Dorsolateral prefrontal cortex (tissue), 122 donors: ENCODE measurements at places on chromosomes 1 and 21. TPM values are rescaled to one million over a fixed set of nuclear protein-coding genes. Genes with fewer than 3 reads are reported as not detected.

GRCh38 chr21:26593800-26594199 lies 20.7 kb upstream of the CYYR1 start:
- DNase-seq = no peak

- DNase-seq = no peak
Observed at GRCh38 chr1:2639203-2639602, 6.4 kb upstream of the MMEL1 start.

DNA sequence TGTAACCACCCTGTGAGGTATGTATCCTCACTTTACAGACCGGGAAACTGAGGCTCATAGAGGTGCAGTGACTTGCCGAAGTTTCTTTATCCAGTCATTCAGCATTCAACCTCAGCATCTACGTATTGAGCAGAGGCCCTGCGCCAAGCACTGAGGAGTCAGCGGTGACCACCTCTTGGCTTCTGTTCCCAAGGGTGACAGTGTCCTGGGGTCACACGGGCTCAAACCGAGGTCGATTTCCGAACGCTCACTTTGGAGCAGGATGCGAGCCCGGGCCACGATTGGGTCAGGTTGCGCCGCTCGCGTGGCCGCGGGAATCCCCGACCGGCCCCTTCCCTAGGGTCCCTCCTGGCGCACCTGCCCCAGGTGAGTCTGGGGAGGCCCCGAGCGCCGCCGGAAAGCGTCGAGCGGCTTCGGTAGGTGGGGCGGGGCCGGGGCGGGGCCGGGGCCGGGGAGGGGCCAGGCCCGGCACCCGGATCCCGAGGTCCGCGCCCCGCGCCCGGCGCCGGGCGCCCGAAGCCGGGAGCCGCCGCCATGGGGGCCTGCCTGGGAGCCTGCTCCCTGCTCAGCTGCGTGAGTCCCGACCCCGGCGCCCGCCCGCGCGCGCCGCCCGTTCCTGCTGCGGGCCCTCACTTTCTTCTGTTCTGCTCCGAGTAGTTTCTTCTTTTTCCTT lies at the start of gene SERINC2:
TSS of gene SERINC2 (plus strand) at position 482 of the 673 bp plus-strand sequence. CDS start at position 535, 53 bp downstream.
- DNase-seq = no peak

GRCh38 chr1:161739865-161740566 lies 9.6 kb upstream of the DUSP12 start:
- DNase-seq = no peak

DNA sequence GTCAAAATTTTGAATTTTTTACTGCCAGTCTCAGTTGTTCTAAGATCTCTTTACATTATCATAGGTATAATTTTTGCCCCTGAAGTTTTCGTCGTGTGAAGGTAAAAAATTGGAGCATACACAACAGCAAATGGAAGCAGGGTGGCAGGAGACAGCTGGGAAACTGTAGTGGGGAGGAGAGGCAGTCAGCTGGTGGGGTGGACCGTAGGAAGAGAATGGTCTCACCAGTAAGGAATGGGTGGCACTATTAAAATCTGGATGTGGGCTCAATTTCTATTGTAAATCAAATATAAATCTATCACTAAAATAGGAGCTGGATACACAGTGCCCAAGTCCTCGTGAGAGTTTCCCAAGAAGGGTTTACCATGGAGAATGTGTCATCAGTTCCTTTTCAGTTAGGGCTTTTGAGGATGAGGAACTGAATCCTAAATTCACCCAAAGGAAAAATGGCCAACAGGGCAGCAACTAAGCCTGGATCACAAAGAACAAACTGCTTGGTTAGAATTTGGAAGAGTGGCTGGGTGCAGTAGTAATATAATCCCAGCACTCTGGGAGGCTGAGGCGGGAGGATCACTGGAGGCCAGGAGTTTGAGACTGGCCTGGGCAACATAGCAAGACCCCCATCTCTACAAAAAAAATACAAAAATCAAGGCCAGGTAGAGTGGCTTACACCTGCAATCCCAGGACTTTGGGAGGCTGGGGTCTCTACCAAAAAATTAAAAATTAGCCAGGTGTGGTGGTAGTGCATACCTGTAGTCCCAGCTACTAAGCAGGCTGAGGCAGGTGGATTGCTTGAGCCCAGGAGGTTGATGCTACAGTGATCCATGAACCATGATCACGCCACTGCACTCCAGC lies 10.5 kb upstream of the IRF2BP2 start:
- no peak for DNase-seq

GRCh38 chr1:110594456-110595352 lies 11.5 kb downstream of the KCNA2 start:
- DNase-seq = peak; percentile 65

DNA sequence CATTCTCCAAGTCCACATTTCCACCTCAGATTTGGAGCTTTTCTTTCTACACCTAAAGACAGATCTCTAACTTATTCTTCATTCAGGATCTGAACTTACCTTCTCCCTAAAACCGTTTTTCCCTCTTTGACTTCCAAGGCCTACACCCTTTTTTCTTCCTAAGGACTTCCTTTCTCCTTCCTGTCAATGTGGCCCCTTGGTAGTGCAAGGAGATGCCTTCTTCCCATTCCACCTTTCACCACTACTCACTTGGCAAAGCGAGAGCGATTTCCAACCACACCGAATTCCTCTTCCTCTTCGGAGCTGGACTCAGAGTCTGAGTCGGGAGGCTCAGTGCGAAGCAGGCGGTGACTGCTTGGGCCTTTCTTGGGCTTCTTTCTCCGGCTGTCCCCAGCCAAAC lies 1.3 kb downstream of the EFCAB14 start:
- DNase-seq = no peak

GRCh38 chr1:118913818-118914217 lies 74.3 kb downstream of the TBX15 start:
- no peak for DNase-seq

- DNase-seq = no peak
Observed at GRCh38 chr1:35386959-35387358, 118.5 kb downstream of the ZMYM4 start.

DNA sequence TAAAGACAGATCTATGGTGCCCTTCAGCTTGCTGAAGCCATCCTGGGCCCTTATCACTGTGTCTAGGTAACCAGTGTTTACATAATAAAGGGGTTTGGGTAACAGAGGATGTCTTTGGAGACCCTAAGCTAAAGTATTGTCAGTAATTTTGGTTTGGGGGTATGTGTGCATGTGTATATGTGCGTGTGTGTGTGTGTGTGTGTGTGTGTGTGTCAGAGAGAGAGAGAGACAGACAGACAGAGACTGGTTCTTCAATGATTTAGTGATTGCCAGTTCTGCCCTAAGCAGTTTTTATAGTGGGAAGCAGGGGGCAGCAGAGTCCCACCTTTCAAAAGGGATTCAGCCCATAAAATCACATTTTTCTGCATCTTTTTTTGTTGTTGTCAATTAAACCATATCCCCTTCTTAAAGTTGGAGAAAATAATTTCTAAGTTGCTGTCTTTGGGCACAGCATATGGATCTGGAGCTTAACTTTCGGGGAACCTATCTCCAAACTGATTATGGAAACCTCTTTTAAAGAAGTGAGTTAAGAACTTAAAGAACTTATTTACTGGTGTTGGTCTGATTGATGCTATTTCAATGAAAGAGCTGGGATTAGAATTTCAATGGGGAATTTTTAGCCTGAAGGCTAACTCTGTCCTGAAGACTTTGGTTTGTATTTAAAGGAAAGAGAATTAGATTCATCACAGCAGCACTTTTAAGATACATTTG lies 51.1 kb downstream of the ZNF326 start:
- no peak for DNase-seq

DNA sequence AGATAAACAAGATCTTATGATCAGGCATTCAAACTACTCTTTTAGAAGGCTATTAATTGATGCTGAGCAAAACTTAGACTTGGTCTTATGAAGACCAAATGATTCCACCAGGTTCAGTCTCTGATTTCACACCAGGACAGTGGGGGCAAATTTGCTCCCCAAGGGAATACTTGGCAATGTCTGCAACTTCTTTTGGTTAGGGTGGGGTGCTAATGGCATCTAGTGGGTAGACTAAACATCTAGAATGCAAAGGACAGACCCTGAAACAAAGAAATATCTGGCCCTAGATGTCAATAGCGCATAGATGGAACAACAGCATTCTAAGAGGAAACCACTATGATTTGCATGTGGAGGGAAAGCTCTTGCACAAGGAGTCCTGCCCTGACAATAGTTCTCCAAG lies 30.6 kb downstream of the DPT start:
- DNase-seq = no peak

GRCh38 chr1:212686069-212686468 lies 13.6 kb downstream of the BATF3 start:
- no peak for DNase-seq

- DNase-seq = no peak
Observed at GRCh38 chr1:2528016-2528415, 1.6 kb upstream of the PANK4 start.

DNA sequence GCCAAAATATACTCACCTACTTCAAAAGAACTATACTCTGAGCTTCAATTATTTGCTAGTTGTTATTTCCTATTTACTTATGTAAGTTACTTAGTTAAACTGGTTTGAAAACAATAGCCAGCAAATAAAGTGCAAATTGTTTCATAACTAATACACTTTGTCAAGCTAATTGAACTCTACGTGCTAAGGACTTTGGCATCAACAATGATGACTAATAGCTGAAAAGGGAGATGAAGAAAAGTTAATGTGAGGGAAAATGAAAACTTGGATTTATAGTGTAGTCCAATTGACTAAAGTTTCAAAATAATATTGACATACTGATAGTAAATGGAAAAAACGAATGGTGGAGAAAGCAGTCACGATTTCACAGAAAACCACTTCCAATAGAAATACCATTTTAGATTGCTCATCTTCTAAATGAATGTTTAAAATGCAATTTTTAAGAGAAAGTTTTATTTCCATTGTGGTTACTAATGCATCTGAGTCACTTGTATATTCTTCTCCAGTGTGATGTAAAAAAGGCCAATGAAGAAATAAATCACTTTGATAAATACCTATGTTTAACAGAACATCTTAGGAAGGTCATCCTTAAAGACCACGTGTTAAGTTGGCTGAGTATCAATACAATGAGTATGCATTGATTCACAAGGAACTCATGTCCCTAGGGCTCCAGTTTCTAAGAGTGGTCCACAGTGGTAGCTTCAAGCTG lies 455.2 kb downstream of the LTN1 start:
- no peak for DNase-seq

DNA sequence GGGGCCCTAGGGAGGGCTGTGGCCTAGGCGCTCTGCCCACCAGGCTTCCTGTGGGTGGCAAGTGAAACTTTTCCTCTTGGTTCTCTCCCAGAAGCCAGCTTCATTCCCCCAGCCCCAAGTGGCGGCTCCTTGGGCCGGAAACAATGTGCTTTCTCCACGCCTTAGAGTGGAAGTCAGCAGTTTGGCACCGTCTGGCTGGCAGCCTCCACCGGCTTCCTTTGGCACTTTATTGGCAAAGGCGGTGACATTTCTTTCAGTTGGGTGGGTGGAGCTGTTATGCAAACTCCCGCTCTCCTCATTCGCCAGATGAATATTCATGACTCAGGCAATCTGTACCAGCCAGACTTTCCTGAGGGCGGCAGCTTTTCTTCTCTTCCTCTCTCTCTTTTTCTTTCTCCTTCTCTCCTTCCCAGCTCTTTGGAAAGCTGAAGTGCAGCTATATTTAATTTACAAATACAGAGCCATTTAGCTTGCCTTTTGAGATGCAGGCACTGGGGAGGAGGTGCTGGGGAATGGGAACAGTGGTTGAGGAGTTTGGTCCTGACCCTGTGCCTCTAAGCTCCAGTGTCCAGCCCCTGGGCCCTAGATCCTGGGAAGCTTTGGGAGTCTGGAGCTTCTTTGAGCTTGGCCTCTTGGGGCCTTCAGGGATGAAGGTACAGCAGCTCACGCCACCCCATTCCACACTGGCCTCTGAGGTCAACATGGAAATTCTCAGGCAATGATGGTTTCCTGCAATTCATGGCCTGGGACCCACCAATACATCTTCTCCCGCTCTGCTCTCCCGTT lies 67.8 kb upstream of the POU3F1 start:
- DNase-seq = peak; percentile 84

DNA sequence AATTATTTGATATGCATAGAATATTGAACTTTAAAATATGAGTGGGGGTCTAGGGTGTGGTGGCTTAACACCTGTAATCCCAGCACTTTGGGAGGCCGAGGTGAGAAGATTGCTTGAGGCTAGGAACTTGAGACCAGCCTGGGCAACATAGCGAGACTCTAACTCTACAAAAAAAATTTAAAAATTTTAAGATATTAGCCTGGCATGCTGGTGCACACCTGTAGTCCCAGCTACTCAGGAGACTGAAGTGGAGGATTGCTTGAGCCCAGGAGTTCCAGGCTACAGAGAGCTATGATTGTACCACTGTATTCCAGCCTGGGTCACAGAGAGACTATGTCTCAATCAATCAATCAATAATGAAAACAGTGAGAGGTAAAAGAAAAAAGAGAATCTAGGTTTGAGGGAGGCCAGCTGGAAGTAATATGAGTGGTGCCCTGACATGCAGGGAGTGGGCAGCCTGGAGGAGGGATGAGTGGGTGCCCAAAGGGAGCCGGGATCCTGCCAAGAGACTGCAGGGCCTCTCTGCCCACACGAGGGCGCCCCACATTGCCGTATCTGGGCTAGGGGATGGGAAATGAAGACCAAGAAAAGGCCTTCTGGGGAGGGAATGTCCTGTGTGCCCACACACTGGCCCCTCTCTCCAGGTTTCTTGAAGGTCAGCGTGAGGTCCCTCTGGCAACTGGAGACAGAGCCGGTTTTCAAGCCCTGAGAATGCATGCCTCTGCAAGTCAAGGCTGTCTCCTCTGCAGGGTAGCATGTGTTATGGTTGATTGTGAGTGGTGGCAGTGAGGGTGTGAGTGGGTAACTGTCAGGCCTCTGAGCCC lies 93.9 kb upstream of the PPM1J start:
- peak; percentile 63 for DNase-seq

DNA sequence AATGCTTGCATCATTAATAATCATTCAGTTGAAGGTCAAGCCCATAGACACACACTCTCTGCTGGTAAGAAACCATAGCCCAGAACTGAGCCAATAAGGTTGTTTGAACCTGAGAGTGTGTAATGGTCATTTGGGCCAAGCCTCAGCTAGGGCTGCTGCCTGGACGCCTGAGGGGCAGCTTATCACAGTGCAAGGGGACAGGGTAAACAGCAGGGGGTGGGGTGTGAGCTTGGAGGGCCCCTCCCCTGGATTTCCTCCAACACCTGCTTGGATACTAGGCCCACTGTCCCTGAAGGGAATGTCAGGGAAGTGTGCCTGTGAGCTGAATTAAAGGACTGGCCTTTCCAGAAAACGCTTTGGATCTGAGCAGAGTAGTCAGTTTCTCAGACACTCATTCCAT lies 24.6 kb upstream of the CNTN2 start:
- DNase-seq = no peak

Gene ATXN7L2
- total RNA-seq = 17.1 TPM

Gene BLACAT1
- total RNA-seq = 2.3 TPM

Gene SYNC
- 2.8 TPM for total RNA-seq

Gene PLA2G4A
- 4.5 TPM for total RNA-seq

Gene DIRAS3
- 5.2 TPM for total RNA-seq

Gene OPTC
- not detected for total RNA-seq

Gene LRRC8C
- 17.1 TPM for total RNA-seq

Gene OXCT2
- 3.9 TPM for total RNA-seq
